Stimulated activated CD4-positive, alpha-beta T cell treated with anti-CD3 and anti-CD28 coated beads, Interleukin-2, amount 100 ng/mL, for 48 hours (primary cell): ENCODE measurements at places on chromosomes 5 and 9.
A peak's percentile ranks its signal among the peaks of the same experiment; 100 is the strongest.

DNA sequence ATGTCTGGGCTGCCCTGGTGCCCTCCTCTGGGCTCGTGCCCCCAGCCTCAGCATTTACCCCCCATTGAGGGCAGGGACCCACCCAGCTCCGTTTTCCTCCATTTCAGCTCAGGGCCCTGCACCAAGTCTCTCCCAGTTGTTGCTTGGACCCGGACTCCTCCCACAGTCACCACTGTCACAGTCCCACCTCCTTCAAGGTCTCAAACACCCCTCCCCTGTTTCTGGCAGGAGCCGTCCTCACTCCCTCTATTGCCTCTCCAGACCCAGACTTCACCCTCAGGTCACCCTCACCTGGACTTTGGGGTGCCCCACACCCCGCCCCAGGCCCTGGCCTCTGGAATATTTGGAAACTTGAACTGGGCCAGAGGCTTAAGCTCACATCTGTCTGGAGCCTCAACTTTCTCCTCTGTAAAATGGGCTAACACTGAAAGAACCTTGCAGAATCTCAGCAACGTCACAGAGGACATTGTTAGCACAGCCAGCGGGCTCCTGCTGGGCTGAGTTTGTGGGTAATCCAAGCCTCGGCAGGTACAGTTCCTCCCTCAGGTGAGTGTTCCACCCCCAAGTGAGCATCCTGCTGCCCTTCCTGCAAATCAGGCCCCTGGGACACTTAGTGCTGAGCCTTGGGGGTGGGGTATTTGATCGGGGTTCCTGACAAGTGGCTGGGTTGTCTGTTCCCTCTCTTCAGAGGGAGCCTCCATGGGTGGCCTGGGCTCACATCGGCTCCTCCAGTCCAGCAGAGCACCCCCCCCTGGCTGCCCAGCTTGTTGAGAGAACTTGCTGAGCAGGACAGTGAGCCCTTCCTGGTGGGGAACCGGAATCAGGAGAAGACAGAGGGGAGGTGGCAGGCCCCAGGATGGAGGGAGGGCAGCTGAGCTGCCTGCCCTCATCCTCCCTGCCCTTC is 130.1 kb downstream of the C9orf50 start:
- DNase-seq, result no peak

DNA sequence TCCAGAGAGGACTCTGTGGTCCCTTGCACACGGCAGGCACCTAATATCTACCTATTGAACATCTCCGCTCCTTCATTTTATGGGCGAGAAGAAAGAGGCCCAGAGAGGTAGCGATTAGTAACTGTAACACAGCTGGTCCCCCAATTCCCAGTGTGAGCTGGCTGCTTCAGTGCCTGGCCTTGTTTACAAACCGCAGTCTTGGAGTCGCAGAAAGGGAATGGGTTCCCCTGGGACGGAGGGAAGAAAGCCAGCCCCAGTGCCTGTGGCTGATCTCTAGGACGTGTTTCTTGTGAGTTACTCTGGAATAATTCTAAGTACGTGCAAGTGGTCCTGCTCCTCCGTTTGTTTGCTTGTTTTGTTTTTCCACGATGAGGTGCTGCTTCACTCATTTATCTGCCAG is 52.0 kb downstream of the CFAP77 start:
- no peak for DNase-seq

DNA sequence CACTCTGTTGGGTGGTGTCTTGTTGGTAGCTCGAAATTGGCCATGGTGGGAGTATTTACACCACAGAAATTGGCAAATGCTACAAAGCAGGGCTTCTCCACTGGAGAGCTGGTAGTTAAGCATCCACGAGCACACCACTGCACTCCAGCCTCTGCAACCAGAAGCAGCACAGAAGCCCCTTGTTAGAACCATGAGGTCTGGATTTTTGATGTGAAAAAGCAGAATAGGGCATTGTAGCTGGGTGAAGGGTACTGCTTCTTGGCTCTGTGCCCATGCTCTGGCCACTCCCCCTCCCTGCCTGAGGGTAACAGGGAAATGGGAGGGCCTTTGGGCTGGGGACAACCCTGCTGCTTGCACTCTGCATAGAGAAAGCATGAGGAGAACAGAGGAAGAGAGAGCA is 81.2 kb upstream of the UBTD2 start:
- no peak for DNase-seq

GRCh38 chr5:5492087-5492933 is 69.8 kb downstream of the ICE1 start:
- DNase-seq, result peak; percentile 9

- DNase-seq, result no peak
Observed at GRCh38 chr9:130220352-130220751, 45.2 kb upstream of the HMCN2 start.

DNA sequence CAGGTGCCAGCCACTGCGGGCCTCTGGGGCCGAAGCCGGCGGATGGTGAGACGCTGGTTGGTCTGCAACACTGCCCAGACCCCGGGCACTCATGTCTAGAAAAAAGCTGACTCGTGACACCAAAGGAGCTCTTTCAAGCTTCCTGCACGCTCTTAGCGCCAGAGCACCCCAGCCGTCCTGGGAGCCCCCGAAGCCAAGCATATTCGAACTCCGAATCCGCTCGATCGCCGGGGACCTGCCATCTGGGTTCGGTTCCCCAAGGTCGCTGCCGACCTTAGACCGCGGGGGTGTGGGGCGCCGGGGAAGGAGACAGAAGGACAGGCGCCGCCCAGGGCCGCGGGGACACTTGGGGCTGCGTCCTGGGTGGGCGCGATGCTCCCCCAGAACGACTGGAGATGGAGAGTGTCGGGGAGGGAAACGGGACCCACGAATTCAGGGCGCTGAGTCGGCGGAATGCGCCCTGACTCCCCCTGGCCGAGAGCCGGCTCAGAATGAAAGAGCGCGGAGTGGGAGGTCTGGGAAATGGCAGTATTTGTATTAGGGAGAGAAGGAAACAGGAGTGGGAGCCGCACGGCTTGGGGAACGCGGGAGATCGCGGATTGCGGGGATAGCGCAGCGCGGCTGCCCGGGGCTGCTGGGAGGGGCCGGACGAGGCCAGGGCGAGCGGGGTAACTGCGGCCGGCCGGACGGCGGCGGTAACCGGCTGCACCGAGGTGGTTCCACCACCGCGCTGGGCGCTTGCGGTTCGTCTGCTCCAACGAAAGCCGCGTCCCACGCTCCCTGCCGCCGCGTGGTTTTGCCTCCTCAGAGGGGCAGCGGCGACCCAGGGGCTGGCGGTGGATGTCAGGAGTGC is 20.1 kb upstream of the MARCHF6 start:
- DNase-seq, result no peak

DNA sequence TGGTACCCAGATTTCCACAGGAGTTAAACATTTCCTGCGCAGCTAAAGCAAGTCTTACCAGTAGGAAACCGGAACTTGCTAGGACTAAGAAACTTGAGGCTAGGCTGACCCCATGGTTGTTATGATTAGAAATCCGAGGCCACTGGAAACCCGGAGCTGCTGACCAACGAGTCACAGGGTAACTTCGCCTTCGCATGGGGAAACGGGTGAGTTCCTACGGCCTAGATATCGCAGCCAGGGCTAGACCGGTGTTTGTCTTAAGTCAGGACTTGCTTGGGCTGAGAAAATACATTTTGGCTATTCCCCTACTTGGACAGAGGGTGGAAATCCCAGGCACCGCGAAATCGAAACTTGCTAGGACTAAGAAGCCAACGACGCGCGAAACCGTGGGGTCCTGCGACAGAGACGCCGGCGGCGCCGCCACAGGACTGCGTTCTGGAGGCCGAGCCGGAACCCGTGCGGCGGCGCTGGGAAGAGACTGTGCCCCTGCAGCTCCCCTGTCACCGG is 1.6 kb upstream of the ANXA2R start:
- DNase-seq, result peak; percentile 48

GRCh38 chr5:158313733-158314464 is 455.0 kb upstream of the CLINT1 start:
- no peak for DNase-seq

DNA sequence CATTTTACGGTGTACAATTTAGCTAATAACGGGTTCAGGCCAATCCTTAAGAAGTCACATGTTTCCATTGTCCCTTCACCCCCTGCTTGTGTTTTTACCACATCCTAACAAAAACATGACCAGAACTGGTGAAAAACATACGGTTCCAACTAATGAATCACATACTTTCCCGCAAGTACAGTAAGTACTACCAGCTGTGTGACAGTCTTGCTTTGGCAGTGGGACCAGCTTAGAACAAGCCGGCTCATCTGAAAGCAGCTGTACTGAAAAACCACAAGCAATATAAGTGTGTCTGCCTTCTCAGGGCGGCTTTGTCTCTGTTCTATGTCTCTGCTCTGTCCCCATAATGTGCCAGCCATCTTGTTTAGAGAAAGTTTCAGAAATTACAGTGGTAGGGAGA is 242.5 kb downstream of the BNC2 start:
- no peak for DNase-seq

GRCh38 chr9:5587024-5587423 is 41.9 kb upstream of the RIC1 start:
- peak; percentile 33 for DNase-seq

GRCh38 chr9:127803507-127804352 is 1.0 kb downstream of the FPGS start:
- DNase-seq, result no peak

GRCh38 chr5:75048457-75048953 is 3.9 kb downstream of the GCNT4 start:
- DNase-seq, result no peak

DNA sequence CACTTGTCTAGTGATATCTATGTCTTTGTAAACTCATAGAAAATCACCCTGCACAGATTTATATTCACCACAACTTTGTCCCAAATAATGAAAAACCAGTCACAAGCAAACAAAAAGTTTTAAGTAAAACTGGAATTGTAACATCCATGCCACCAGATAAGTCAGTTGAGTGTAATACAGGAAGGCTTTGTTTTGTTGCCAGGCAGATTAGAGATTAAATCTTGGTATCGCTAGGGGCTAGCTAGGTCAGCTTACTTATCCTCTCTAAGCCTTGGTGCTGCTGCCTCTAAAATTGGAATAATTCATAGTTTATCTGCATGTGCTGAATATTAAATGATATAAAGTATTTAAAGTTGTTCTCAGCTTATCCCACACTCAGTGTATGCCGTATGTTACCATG is 1062.5 kb downstream of the CDH9 start:
- no peak for DNase-seq

- no peak for DNase-seq
Observed at GRCh38 chr5:39619168-39619818, 194.5 kb upstream of the DAB2 start.

GRCh38 chr9:21002040-21002439 is 29.4 kb downstream of the HACD4 start:
- no peak for DNase-seq

GRCh38 chr9:69012696-69013381 is 1.1 kb downstream of the PRKACG start:
- DNase-seq, result no peak

DNA sequence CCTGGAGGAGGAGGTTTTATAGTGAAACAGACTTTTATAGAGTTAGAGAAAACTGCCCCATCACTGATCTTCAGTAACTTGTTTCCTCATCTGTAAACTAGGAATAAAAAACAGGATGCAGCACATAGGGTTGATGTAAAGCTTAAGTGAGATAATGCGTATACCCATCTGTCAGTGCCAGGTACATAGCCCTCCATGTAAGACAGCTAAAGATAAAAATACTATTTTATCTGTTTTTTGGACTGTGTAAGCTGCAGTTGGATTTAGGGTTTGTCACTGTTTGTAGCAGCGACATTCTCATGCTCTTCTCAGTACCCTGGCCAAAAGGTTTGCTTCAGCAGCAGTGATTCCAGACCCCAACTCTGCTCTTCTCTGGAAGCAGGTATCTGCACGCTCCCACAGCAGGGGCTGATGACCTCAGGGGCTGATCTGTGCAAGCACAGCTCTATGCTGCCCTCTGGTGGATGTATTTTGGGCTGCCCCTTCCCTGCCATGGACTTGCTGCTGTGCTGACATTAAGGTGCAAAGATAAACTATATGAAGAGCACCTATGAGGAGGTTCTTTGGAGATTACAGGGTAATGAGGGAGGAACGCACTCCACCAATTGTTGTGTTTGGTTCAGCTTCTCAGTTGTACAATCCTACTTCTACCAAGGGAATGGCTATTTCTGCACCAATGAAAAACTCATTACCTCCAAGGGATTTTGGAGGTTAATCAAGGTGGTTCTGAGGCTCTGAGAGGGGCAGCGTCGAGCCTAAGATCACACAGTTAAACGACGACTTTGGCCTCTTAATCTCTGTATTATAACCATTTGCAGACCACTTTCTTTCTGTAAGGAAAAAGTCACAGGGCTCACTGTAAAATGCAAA is 13.1 kb downstream of the HMHB1 start:
- DNase-seq, result peak; percentile 85

- no peak for DNase-seq
Observed at GRCh38 chr9:105121861-105122430, 122.5 kb upstream of the SLC44A1 start.

DNA sequence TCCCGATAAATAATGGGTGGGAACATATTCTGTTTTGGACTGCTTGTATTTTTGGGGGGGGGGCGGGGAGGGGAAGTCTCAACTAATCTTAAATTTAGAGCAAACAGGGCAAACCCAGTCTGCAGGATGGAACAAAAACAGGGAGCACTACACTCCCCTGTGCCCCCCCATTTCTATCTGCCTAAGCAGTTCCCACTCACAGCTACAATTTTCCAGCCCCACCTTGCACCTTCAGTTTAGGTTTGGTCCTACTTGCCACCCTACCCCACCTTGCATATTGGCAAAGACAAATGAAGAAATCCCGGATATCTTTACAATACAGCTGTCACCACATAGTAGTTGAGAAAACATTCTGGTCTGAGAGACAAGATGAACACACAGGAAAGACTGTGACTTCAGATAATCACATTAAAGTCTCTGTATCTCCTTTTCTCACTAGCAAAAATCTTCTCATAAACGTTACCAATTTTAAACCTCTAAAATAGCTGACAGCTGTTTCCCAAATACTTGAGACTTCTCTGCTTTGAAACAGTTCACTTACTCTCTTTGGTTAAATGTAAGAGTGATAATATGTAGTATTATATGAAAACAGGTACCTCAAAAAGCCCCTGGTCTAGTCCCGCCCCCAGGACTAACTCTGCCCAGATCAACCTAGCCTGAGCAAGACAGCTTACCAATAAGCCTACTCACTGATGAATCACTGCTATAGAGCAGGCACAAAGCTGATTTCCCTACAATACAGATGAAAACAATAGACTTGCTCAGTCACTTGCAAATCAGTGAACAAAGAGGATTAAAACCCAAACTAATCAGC is 5.2 kb upstream of the RAPGEF6 start:
- peak; percentile 46 for DNase-seq

- DNase-seq, result no peak
Observed at GRCh38 chr5:126808521-126808988, 31.6 kb downstream of the LMNB1 start.

DNA sequence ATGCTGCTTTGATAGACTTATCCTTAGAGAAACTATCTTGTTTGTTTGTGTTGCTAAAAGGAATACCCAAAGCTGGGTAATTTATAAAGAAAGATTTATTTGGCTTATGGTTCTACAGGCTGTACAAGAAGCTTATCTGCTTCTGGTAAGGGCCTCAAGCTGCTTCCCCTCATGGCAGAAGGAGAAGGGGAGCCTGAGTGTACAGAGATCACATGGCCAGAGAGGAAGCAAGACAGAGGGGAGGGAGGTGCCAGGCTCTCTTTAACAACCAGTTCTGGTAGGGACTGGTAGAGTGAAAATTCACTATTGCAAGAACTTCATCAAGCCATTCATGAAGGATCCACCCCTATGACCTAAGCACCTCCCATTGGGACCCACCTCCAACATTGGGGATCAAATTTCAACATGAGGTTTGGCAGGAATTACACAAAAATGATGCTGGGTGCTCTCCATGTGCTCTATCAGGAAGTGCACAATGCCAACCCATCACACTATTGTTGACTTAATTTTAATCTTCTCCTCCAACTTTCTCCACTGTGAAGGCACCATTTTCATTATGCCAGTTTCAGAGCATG is 115.1 kb upstream of the SHB start:
- no peak for DNase-seq
